ENCODE measurements at places on chromosomes 7 and 10.
A peak's percentile ranks its signal among the peaks of the same experiment; 100 is the strongest.

DNA sequence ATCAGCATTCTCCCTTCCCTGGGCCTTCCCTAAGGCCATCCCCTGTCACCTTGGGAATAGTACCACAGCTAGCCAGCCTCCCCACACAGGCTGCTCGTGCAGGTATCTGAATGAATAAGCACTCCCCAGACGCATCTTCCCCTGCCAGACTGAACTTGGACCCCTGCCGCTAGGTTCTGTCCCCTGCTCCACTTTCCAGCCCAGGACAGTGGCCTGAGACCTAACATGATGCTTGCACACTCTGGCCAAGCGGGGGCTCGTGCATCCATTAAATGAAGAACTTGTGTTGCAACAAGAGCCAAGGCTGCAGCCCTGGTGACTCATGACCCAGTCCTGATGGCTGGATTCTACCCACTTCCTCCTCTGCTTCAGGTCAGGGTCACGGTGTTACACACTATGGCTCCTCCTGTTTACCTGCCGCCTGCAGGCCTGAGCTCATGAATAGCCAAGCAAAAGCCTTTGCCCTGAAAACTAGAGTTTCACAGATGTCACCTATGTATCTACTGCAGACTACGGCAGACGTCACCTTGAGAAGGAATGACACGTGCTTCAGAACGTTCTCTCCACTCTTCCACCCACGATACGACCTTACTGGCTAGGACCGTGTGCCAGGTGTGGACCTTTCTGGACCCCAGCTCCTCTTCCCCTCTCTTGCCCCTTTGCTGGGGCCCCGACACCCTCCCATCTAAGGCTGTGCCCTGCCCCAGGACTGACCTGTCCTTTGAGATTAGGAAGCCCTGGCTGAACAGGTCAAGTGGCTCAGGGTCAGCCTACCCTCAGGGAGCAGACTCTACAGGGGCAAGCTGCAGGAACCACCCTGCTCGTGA lies 6.5 kb downstream of the ASB13 start:
- DNase-seq, result peak; percentile 35

DNA sequence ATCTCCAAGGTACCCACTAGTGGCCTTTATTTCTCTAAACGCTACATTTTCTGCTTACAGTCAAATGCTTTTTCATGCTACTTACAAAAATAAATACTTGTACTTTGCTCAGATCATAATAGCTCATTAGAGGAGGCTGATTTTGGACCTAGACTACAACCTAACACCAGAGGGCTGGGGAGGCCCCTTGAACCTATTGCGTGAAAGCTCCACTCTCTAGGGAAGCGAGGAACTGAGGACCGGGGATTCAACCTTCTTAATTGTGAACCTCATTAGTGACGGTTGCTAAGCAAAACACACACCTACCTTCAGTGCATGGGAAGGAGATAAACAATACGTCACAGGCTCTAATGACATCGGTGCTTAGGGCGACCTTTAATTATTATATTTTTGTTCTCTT lies 92.1 kb downstream of the EBF3 start:
- no peak for DNase-seq

- peak; percentile 19 for DNase-seq
These were observed 303.9 kb downstream of the WDR37 start for GRCh38 chr10:1360011-1360557.

- DNase-seq, result no peak
These were observed 490.5 kb downstream of the TCERG1L start for GRCh38 chr10:130820880-130821482.

GRCh38 chr7:76049295-76049694 lies 1.4 kb downstream of the MDH2 start:
- DNase-seq, result no peak

GRCh38 chr7:113548561-113548960 lies 370.2 kb downstream of the PPP1R3A start:
- no peak for DNase-seq

- DNase-seq, result no peak
These were observed 782.0 kb upstream of the ZWINT start for GRCh38 chr10:57142925-57143576.

- no peak for DNase-seq
These were observed 17.2 kb upstream of the AKR1C1 start for GRCh38 chr10:4945766-4946717.

DNA sequence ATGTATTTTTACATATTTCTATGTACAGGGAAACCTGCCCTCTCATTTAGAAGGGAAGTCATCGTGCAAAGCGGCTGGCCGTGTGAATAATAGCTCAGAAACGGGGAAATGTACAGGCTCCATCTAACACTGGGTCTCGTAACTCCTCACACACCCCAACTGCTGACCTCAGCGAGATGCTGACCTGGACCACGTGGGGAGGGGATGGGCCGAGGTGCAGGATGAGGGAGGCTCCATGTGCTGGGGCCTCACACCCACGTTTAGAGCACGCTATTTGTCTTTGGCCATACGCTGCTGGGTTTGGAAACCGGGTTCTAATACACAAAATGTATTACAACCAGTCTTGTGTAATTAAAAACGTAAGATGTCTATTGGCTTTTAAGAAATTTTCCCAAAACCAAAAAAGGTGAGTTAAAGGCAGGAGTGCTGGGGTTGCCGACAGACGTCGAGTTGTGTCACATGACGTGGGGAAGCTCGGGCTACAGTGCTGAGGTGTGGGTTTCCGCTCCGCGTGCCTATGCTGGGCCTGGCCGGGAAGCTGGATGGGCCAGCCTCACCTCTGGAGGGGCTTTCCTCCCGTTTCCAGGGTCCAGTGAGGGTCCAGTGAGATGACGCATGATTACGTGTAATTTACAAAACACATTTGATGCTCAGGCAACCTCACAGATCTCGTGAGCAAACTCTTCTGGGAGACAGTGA lies 215.6 kb downstream of the DNAJB6 start:
- no peak for DNase-seq

GRCh38 chr7:13055732-13056368 lies 368.4 kb downstream of the ARL4A start:
- no peak for DNase-seq

DNA sequence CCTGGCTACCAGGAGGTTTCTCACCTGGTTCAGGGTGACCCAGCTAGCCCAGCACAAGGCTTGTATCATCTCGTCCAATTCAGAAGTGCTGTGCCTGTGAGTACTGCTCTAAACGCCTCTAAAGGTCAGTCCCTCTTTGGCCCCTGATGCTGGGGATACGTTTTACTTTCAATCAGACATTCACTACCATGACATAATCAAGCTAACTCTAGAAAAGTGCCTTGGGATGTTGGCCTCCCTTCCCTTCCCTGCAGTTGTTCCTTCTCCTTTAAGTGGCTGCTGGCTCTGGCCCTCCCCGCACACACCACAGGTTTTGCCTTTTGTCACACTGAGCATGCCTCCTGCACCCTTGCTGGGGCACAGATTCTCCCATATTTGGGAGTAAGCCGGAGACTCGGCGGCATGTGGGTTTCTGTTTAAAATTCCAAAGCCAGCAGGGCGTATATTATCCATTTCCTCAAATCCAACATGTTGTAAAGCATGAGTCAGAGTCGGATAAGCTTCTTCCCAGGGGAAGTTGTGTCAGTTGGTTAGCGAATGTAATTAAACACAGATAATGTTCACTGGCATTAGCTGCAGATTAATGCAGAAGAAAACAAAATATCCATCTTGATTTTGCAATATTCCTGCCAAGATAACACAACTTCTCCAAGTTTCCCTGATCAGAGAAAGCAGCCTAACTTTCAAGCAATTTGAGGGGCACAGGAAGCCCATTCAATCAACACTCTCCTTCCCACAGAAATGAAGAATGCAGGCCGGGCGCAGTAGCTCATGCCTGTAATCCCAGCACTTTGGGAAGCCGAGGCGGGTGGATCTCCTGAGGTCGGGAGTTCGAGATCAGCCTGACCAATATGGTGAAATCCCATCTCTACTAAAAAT lies 31.8 kb upstream of the VCL start:
- no peak for DNase-seq

DNA sequence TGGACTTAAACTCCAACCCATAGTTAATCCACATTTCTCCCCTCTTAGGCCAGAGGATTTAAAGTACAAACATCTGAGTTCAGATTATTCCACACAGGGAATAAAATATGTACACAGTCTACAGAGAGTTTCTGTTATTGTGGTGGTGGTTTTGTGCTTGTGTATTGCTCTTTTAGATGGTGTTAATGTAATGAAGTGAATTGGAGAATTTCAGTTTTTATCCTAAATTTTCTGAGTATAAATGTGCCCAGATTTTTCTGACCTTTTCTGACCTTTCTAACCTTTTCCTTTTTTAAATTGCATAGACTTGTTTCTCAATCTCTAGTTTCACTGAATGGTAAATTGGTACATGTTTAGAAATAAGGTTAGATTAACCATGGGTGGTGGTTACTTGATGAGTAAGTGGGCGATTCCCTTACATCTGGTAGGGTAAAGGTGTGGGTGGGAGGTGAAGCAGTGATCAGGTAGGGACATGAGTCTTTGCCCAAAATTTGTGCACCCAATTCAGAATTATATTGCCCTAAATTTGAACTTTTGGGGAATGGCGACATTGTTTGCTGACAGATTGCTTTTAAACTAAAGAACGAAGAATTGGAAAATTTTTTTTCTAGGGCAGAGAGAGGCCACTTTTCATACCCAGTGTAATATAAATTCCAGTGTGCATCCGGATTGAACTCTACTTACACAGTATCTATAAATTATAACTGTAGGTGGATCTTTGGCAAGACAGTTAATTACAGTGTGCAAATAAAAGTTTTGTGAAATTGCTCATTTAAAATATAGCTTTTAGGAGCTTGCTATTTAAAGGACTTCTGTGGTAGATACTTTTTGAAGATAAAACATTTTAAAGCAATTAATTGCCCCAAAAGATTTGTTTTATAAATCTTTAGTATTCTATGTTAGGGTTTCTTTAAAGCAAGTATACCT lies 62.2 kb downstream of the ST7 start:
- DNase-seq, result no peak

DNA sequence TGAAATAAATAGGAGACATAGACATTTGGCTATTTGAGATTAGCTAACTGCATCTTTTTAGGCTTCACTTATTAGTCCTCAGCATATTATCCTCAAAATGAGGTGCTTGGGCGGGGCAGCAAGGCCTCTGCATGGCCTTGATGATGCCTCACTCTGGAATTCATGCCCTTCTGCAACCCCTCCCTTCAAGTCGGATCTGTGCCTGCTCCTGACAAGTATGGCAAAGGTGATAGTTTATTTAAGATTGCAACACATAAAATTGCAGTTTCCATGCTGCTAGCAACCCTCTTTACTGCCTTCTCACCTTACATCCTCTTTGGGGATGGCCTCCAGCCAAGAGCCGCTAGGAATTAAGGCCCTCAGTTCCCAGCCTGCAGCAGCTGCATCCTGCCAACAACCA lies 241.3 kb upstream of the ADARB2 start:
- no peak for DNase-seq

- no peak for DNase-seq
These were observed 4.6 kb downstream of the KIF20B start for GRCh38 chr10:89706011-89706410.

DNA sequence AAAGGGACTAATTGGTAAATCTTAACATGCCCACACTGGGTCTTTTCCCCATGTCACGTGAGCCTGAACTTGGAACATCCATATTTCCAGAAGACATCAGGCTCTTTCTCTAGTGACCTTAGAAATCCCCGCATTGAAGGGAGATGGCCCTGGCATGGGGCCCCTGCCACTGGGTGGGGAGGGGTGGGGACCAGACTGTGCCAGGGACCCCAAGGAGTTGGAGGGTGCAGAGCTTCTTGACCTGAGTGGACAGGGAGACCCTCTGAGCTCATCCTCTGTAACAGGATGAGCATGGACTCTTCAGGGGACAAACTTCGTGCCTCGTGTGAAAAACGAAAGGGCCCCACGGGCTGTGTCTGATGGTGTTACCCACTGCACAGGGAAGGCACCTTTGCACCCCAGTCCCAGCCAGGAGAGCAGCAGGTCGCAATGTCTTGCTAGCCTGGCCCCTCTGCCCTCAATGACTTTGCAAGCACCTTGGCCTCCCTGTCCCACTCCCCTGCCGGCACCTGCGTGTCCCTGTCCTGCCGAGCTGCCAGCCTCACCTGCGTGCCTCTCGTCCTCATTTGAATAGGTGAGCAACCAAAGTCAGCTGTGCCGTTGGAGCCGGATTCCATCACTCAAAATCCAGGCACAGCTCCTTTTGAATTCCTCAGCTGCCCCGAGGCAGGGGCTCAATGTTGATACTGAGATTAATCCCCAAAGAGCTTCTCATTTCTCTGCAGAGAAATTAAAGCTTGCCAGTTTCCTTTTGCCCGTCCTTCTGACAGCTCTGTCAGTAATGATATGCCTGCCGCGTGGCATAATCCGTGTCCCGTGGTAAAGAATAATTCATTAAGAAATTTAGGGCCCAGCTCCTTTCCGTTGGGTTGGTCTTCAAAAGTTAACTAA lies 234.9 kb downstream of the EBF3 start:
- DNase-seq, result no peak

DNA sequence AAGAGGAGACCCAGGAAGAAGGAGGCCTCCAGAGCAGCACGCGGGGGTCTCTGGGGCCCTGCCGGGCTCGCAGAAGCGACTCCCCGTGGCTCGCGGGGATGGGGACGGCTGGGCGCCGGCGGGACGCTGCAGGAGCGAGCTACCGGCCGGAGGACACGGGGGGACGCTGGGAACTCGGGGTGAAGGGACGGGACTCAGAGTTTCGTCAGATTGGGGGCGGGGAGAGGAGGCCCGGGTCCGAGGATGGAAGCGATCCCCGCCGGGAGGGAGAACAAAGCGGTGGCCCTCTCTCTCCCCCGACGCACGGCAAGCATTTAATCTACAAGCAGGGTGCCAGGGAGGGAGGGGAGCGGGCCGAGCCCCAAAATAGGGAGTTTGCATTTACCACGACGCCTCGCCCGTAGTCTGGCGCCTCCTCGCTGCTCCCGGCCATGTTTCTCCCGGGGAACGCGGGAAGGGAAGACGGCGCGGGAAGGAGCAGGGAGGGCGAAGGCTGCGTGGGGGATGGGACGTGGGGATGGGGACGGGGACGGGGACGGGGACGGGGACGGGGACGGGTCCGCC lies at the start of gene PRTFDC1:
Gene PRTFDC1, minus strand, starts transcription at position 464 of the 564 bp plus-strand sequence. Its CDS starts 31 bp downstream, at position 433.
- peak; percentile 25 for DNase-seq

DNA sequence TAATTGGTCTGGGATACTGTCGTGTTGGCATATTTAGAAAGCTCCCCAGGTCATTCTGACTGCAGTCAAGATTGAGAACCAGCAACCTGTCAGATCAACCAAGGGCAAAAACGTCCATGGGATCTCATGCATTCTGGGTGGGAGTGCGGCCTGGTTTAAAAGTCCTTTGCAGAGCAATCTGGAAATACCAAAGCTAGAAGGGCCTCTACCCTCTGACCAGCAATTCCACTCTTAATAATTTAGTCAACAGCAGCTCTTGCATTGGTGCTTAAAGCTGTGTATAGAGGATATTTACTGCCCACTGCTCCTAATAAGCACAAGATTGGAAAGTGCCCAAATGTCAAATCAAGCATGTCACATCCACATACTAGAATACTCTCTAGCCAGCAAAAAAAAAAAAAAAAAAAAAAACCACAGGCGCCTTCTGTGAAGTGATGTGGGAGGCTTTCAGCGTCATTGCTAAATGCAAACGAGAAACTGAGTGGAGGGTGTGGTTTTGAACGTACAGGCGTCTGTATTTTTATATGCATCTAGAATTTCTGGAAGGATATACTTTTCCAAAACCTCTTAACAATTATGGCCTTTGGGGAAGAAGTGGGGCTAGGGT lies 44.8 kb upstream of the HSPA12A start:
- no peak for DNase-seq

Data from activated CD4-positive, alpha-beta memory T cell treated with anti-CD3 and anti-CD28 coated beads for 36 hours (primary cell).